Stimulated activated CD8-positive, alpha-beta memory T cell treated with anti-CD3 and anti-CD28 coated beads, Interleukin-2, amount 100 ng/mL, for 48 hours (primary cell): ENCODE measurements at places on chromosomes 3 and 15.

GRCh38 chr3:122004991-122005565 lies 17.0 kb downstream of the ILDR1 start:
- DNase-seq: no peak

DNA sequence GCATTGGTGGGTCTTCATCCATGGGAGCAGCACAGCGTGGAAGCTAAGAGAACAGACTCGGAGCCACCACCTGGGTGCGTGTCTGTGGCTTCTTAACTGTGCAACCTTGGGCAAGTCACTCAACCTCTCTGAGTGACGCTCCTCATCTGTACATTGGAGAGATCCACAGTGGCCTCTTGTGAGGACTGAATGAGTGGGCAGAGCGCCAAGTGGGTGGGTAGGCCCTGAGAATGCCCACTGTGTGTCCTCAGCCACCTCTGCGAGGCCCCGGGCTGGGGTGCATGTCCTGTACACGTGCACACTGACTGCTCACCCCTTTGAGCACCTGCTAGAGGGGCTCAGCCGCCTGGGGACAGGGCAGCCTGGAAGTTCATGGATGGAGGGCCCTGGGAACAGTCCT lies 99.6 kb upstream of the PRR23E start:
- DNase-seq: no peak

- peak; percentile 34 for DNase-seq
Observed at GRCh38 chr3:149487598-149488197, 13.2 kb downstream of the TM4SF4 start.

DNA sequence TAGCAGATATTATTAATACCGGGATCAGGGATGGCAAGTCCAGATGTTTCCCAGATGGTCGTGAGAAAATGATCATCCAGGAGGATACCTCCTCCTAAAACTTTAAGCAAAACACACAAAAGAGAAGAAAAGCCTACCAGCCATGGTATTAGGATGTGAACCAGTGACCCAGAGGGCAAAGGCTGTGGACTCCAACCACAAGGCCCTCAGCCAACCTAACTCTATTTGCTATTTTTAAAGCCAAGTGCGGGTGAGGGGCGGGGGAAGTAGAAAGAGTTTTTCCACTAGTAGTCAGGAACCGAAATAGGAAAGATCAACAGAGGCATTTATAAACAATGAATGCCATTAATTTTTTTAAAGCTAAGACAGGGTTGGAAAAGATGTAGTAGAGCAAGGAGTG lies 77.4 kb downstream of the STAC start:
- DNase-seq: no peak

DNA sequence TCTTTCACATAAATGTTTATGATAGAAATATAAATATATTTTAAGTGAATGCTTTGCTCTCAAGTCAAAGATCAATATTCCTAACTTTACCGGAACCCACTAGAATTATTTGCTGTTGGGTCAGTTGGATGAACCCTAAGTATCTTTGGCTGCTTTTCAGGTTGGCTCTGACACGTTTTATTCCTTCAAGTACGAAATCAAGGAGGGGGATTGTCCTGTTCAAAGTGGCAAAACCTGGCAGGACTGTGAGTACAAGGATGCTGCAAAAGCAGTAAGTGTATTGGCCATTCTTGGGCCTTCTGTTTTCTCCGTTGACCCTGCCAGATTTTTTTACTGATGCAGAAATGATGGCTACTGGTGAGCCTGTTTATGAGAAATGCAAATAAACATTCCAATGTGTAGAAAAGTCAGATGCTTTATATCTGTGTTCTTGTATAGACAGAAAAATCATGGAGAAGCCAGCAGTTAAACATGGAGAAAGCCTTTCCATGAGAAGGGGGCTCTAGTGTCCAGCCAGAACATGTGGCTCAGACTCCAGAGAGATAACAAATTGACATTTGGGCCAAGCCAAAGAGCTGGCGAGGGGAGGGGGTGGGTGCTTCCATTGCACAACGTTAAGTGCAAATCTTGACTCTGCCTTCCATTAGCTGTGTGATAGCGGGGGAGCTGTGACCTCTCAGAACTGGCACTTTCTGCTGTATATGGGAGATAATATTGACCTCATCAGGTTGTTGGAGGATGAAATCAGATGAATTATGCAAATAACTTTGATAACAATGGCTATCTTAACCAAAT lies 3.0 kb downstream of the KNG1 start:
- no peak for DNase-seq

- no peak for DNase-seq
Observed at GRCh38 chr3:186466391-186466974, 77.7 kb downstream of the CRYGS start.

DNA sequence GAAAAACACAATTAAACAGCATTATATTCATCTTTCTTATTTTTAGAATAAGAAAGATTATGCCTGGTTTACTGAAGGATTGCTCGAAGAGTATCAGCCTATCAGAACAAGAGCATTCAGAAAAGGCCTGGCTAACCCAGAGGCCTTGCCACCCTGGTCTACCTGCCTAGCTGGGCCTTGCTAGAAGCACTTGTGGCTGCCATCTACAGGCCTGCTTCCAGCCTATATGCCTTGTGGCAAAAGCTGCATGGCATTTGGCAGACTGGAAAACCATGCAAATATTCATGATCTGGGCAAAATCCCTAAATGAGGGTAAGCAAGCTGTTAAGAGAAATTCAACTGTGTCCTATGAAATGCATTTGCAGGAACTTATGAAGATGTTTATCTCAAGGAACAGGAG lies 9.3 kb upstream of the ATP13A4 start:
- no peak for DNase-seq

DNA sequence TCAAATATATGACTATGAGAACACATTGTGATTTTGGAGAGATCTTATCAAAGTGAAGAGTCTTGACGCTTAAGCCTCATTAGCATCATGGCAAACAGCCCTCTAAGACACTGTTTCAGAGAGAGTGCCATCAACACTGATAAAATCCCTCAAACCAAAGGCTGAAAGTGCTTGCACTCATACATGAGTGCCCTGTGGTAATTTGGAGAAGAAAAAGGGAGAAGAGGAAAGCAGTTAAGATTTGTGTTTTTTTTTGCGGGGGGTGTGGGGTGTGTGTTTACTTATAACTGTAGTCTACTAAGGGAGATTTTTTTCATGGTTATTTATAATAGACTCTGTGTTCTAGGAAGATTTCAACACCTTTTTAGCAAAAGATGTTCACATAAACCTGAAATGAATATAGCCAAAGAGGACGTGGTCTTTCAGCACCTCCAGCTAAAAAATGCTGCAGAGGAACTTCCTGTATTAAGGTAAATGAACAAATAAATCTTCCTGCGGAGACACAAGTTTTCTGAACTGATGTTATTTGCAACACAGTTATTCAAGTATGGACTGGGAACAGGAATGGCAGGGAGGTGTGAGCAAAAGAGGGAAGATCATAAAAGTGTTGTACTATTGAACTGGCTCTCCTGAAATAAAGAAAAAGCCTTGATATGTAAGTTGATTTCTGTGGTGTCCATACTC lies 81.9 kb upstream of the TGFBR2 start:
- DNase-seq: no peak

GRCh38 chr15:41263891-41264351 lies 32.9 kb downstream of the CHP1 start:
- no peak for DNase-seq
